ENCODE measurements at places on chromosomes 4 and X.

- DNase-seq: no peak
These were observed 64.6 kb downstream of the CNKSR2 start for GRCh38 chrX:21438792-21439191.

GRCh38 chr4:67933755-67934154, 29.5 kb downstream of the TMPRSS11A start:
- DNase-seq: no peak

DNA sequence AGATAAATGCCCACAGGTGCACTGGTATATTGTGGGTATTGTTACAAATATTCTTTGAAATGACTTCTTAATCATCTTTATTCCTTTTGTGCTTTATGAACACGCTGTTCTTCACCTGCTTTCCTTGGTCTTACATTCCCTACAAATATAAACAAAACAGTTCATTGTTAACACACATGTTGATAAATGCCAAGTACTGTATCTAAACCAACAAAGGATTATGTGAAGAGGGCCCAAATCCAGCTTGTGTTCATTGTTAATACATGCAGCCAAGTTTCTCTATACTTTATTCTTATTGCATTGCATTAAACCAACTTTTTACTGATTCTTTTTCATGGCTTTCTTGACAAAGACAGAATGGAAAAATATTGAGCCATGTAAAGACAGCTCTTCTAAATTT, 42.8 kb downstream of the AREG start:
- no peak for DNase-seq

GRCh38 chr4:140648716-140649308, 80.1 kb upstream of the UCP1 start:
- DNase-seq: no peak

- no peak for DNase-seq
These were observed 651.6 kb upstream of the PITX2 start for GRCh38 chr4:111274486-111274885.

DNA sequence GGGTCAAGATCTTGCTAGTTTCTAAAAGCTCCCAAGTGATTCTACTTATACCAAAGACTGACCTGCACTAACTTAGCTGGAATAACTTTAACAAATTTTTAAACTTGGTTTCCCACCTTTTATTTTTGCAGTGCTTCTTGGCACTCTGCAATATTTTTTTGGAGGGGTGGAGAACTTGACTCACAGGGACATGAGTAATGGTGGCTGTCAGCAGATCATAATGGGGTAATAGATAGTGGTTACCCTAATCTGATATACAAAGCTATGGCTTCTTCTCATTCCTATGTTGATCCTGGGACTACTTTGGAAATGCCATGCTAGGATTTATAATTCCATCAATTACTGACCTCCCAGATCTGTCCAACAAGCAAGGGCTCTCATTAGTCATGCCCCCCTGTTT, 295.7 kb downstream of the GPAT3 start:
- DNase-seq: no peak

GRCh38 chr4:16315456-16315855, 89.2 kb upstream of the TAPT1 start:
- DNase-seq: no peak

DNA sequence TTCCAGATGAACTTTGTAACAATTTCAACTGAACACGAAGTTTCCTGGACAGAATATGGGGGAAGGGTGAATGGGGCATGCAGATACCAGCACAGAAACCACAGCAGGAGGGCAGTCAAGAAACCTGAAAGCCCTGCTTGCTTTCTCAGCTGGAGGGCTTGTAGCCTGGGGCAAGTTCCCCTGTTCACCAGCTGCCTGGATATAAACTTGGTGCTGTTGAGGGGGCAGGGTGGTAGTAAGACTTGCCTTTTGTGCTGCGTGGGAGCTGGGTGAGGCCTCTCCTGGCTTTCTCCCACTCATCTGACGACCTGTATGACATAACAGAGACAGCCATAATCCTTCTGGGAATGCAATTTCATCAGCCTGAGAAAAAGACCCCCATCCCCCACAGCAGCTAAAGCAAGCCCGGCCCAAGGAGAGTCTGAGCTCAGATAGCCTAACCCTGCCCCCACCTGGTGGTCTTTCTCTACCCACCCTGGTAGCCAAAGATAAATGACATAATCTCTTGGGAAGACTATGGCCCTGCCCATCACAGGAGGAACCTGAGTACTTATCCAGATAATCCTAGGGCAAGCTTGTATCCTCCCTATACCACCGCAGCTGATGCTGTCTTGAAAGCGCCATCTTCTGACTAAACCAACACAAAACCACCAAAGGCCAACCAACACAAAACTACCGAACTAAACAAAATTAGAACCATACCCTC, 234.3 kb downstream of the LAS1L start:
- no peak for DNase-seq

DNA sequence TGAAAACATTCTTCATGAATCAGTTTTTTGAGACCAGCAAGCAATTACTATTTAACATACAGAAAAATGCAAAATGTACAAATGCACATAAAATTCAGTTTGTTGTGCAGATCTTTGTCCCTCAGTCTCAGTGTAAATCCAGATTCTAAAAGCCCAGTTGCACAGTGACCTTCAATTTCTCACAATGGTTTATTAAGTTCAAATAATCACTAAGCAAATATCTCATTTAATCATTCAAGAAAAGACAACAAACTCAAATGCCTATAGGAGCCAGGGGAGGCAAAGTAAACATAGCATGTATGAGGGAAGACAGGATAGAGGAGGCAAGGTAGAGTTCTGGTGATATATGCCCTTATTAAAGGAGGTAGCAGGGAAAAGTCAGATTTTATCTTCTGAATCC, 82.8 kb downstream of the PPP3CA start:
- no peak for DNase-seq

DNA sequence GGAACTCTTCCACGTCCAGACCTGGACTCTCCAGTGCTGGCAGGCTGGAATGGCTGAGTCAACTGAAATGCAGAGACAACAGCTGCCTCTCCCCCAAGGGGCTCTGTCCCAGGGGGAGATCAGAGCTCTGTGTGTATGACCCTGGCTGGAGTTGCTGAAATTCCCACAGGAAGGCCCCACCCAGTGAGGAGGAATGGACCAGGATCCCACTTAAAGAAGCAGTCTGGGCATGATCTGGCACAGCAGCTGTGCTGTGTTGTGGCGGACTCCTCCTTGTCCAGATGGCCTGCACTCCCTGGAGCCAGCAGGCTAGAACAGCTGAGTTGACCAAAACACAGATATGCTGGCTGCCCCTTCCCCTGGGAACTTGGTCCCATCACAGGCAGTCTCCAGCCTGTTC, 25.4 kb downstream of the C4orf17 start:
- no peak for DNase-seq

GRCh38 chrX:12892716-12893115, 13.7 kb upstream of the TLR8 start:
- no peak for DNase-seq

DNA sequence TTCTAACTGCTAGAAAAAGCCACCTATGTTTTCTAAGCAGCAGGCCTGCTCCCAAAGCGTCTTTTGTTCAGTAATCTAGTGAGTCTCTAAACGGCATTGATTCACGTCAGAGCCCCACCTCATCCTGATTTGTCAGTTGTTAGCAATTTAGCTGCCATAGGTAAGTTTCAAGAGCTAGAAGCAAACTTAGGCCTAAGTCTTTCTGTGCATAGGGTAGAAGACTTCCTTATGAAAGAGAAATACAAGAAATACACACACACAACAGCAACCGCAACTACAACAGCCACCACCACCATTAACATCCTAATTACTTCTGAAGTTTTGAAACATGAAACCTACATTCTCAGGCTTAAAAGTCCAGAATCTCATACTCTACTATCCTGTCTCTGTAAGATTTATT, 531.1 kb upstream of the SPANXN1 start:
- DNase-seq: no peak

- peak; percentile 88 for DNase-seq
These were observed 9.9 kb downstream of the TNIP2 start for GRCh38 chr4:2745981-2746806.

DNA sequence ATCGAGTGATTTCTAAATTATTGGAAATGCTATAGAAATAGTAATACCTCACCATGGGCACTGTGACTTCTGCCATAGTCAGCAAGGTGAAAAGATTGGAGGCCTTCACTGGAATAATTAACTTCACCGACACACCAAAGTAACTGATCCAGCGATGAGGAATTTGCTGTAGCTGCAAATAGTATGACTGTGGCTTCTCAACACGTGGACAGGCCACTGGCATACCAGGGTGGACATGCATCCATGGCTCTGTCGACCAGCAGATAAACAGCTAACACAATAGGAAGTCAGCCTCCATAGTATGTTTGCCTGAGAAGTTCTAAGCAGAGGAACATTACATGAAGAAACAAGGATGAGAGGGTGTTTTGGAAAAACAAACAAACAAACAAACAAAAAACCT, 10.9 kb upstream of the FAT4 start:
- no peak for DNase-seq

DNA sequence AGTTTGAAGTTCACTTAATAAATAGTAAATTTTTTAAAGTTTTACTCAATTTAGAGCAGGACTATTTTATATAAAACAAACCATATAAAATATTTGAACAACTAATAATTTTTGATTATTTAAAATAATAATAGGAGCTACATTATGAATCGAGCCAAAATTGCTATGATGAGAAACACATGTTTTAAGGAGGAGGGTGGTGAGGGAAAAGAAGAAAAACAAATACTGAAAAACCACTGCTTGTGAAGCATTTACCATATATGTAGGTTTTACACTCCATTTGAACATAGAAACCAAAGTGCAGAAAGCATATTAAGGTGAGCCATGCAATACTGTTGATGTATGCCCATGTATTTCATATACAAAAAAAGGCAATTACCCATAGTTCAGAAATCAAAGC, 448.9 kb downstream of the FSTL5 start:
- DNase-seq: no peak

- DNase-seq: no peak
These were observed 453.1 kb downstream of the CCSER1 start for GRCh38 chr4:90580326-90580725.

DNA sequence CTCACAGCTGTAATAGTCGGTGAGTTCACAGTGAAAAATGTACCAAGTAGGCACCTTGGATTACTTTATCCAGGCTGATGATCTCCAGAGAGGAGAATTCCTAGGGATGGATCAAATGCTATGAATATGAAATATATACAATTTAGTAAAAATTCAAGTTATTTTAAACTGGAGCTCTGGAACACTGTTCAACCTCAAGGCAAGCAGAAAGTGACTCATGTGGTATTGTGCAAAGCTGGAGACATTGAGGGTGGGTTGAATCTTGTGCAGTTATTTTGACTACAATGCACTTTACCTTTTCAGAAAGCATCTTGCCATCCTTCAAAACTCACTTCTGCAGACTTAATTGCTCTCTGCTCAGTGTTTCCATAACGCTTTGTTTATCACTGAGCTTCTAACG, 43.4 kb downstream of the OSTC start:
- DNase-seq: no peak

- DNase-seq: no peak
These were observed 261.8 kb downstream of the DHX15 start for GRCh38 chr4:24322511-24322910.

DNA sequence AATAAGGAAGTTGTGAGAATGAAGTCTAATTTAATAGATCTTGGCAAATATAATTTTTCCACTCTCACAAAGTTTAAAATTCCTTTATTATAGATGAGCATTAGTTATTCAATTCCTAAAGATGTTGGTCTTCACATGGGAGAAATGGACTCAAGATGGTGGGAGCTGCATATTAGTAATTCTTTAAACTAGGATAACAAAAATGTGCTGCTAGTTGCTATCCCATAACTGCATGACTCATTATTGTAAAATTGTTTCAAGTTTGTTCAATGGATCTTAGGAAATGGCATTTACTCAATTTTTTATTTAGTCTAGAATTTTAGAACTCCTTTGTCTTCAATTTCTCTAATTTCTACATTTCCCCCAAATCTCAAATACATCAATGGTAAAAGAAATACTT, 155.8 kb downstream of the ATP10D start:
- DNase-seq: no peak

DNA sequence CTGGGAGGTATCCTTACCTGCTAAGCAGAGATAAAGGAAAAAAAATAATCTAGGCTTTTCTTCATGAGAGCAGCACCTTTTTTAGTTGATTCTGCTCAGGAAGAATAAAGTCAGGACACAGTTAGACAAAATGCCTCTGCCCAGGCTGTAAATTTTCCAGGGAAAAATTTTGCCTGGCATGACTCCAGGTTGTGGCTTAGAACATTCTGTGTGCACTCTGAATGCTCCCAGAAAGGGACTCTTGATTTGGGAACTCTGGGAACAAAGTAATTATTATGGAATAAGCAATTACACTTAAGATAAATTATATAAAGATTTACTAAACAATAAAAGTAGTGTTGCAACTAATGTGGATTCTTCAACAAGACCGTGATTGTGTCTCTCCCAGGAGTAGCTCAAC, 826.2 kb upstream of the TENM3 start:
- DNase-seq: no peak

- no peak for DNase-seq
These were observed 24.9 kb downstream of the AR start for GRCh38 chrX:67568769-67569168.

DNA sequence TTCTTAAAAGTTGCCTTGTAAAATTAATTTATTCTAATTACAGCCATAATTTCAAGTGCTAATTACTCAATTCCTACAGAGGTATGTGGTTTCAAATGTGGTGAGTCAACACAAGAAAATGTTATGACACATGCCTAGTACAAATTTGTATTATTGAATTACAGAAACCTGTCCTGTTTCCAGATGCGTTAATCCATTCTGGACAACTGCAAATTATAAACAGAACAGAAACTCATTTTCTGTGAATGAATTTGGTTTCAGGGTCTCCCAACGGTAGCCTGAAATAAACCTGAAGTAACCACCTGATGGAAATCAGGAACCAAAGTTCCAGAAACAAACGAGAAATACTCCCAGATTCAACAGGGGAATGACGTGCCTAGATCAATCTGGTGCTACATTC, 328.6 kb upstream of the F9 start:
- DNase-seq: no peak

DNA sequence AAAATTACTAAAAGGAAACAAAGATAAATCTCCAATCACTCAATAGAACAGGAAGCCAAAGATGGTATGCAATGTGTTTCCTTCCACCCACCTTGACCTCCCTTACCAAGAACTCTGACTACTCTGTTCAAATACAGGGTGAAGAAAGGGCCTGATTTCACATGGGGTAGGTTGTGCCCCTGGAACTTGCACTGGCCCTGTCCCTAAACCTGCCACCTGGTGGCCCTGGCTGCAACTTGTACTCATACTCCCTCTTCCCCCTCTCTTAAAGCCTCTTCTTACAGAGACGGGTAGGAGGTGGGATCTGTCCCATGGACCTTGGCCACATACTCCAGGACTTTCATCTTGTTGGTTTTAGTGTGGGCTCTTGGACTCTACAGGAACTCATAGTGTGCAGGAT, 17.3 kb upstream of the TMEM185A start:
- no peak for DNase-seq

- DNase-seq: no peak
These were observed 102.3 kb downstream of the FAM193A start for GRCh38 chr4:2638730-2639129.

GRCh38 chrX:104972737-104973136, 247.8 kb downstream of the TEX13A start:
- DNase-seq: no peak
